SK-N-DZ (cell line): ENCODE measurements at places on chromosomes 3 and 15.

DNA sequence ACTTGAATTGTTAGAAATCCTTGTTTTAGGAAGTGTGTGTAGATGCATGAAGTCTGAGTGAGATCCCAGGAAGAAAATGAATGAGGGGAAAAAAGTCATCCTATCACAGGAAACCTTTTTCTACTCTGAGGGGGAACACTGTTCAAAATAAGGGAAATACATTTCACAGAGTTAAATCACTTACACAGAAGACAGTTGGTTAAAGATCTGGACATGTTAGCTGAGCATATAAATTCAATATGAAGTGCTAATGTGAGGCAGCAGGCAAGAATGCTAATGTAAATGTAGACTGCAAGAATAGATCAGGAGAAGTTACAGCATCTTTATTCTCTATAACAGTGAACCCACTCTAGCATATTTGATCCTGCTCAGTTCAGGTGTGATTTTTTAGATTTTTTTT is 2.6 kb downstream of the TBCCD1 start:
- DNase-seq = no peak

DNA sequence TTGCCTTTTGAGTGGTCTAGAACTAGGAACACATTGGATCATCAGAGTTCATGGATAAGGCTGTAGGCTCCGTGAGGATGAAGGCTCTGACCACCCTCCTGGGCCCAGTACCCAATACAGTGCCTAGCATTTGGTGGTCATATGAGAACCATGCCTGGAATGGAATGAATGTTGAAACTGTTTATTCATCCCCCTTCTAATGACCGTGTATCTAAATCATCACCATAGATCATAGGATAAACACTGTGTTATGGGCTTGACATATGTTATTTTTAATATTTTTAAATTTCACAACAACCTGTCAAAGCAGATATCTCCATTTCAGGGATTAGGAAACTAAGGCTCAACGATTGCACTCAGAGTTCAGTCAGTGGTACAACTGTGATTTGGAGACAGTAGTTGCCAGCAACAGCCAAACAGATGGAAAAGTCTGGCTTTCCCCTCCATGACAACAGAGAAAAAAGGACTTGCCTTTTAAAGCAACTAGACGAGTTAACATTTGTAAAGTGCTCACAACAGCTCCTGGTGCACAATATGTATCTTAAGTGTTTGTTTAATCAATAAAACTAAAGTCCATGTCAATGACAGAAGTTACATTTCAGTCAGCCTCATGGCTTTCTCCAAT is 89.6 kb downstream of the TMEM266 start:
- no peak for DNase-seq

GRCh38 chr3:78141269-78141668 is 1101.4 kb downstream of the ROBO2 start:
- no peak for DNase-seq

GRCh38 chr15:33069161-33069560 is 125.4 kb downstream of the FMN1 start:
- DNase-seq = no peak

DNA sequence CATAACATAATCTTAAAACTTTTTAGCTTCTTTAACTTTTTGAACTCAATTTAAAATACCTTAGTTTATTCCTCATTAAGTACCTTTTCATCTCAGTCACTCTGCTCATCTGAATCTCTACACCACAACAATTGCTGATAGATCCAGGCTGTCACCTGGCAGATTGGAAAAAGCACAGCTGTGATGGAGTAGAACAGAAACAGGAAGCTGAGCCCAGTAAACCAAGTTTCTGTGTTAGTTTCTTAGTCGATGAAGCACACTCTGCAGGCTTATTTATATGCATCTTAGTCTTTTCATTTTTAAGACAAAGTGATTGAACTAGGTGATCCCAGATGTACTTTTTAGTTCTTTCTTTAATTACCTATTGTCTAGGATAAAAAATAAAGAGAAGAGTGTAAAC is 1398.0 kb upstream of the ALCAM start:
- DNase-seq = no peak
